ENCODE measurements at places on chromosomes 5 and 9. TPM values are rescaled to one million over a fixed set of nuclear protein-coding genes. Genes with fewer than 3 reads are reported as not detected.

- no peak for DNase-seq
Observed at GRCh38 chr5:64462391-64462790, 43.4 kb upstream of the RGS7BP start.

EEIG1 gene
- 5.0 TPM for total RNA-seq

CORO2A gene
- total RNA-seq = 0.55 TPM

- no peak for DNase-seq
Observed at GRCh38 chr9:135304886-135305285, 174.7 kb upstream of the PPP1R26 start.

DNA sequence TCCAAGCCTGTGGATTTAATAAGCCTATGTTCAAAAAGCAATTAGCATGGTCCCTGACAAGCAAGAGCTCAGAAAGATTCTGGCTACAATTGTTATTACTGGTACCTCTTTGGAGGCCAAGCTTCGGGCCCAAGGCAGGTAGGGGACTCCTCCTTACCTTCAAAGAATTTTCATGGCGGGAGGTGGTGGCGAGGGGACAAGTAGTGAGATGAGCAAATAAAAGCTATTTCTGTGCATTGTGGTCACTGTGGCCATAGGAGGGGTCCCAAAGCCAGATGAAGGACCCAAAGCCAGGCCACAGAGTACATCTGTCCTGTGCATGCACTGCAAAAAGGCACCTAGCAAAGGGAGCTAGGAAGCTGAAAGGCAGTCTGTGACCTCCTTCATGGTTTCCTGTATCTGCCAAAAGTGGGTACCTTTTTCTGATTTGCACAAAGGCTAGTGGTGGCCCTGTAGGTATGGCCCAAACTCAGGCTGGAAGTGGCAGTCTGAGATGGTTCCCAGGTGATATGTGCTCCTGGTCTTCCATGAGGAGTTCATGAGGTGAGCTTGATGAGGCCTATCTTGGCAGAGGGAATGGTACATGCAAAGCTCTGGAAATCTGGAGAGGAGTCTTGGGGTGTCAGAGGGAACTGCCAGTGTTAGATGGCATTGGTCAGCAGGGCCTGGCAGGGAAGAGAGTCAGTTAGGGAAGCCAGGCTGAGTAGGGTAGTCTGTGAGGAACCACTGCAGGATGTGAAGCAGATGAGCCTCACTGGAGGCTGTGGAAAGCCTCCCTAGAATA is 3.3 kb upstream of the CXXC5 start:
- DNase-seq = no peak

OMD gene
- 0.08 TPM for total RNA-seq

GRCh38 chr5:174399411-174399810 is 325.0 kb upstream of the MSX2 start:
- no peak for DNase-seq

GRCh38 chr5:74040065-74040551 is 414.1 kb downstream of the ARHGEF28 start:
- peak; percentile 99 for DNase-seq

- DNase-seq = no peak
Observed at GRCh38 chr9:126374366-126374781, 47.7 kb downstream of the MVB12B start.

GRCh38 chr5:148768806-148769415 is 57.5 kb upstream of the ADRB2 start:
- no peak for DNase-seq

- DNase-seq = peak; percentile 10
Observed at GRCh38 chr5:75235711-75236110, 967 bp downstream of the ANKRD31 start.

DNA sequence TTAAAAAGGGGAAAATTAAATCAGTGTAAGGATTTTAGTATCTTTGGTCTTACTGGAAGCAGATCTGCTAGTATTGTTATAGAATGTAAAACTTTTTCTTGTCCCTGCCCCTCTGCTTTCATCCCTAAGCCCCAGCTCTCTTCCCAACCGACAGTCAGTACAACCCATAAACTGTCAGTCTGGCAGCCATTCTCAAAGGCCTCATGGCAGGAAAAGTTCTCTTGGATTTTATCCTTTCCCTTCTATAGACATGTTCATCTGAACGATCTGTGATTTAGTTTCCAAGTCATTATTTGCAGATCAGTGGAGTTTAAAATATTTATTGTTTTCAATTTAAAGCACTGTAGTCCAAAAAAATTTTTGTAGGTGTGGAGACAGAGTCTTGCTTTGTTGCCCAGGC is 39.2 kb downstream of the ARRDC3 start:
- no peak for DNase-seq

DNA sequence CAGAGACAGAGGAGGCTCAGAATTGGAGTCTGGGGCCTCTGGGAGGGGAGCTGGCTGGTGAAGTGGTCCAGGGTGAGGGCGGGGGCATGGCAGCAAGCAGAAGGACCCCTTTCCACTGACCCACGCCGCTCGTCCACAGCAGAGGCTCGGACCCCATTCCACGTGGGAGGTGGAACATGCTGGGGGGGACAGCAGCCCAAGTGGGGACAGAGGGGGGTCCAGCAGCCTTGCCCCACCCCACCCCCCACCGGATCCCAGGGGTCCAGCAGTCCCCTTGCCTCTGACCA is 25.4 kb upstream of the NKD2 start:
- DNase-seq = no peak

GRCh38 chr9:17116400-17116837 is 18.4 kb upstream of the CNTLN start:
- DNase-seq = peak; percentile 57

LCNL1 gene
- total RNA-seq = not detected

GRCh38 chr5:83151821-83152220 is 74.5 kb downstream of the XRCC4 start:
- no peak for DNase-seq

PRELID2 gene
- total RNA-seq = not detected

PCDHAC2 gene
- not detected for total RNA-seq

SLC25A2 gene
- total RNA-seq = not detected

GRCh38 chr9:122332083-122332482 is 38.7 kb upstream of the PTGS1 start:
- DNase-seq = peak; percentile 48

DNA sequence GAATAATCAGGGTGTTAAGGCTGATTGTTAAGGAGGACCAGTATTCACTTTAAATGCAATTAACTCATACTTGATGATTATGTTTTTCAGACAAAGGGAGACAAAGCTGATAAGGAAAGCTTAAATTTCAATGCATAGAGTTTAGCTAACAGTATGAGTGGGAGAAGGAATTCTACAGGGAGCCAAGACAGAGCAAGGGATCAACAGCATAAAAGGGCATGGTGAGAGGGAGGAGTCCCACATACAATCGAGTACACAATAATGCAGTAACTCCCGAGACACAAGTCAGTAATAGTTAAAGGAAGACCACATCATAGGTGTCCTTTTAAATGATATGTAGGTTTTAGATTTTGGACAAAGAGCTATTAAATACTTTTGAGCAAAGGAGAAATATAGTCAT is 191.7 kb upstream of the PTPRD start:
- no peak for DNase-seq

GRCh38 chr5:35160486-35161116 is 69.7 kb downstream of the PRLR start:
- no peak for DNase-seq

PDLIM4 gene
- 66.3 TPM for total RNA-seq

DNA sequence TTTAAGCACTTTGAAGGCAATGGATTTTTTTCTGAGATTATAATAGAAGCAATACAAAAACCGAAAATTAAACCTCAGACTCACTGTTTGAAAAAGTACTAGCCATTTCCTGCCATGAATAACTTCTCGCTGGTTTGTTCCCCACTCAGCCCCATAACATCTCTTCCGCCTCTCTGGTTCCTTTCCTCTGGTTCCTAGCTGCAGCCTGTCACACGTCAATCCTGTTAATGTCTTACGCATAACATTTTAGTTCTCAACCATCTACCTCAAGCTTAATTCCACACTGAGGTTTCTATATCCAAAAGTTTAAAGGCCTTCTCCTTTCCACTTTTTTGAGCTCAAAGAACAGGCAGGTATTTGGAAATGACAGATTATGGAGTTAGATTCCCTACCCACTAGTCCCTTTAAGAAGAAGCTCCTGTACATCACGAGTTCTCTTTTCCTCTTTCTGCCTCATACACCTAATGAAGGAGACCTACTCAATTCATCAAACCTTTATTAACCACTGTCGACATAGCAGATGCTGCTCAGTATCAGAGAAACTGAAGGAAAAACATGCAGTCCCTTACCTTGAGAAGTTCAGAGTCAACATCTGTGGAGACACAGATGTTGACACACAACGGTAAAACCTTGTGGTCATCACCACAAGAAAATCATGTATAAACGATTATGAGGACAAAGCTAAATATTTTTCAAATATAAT is 243.0 kb upstream of the PTGER4 start:
- no peak for DNase-seq

ACTBL2 gene
- total RNA-seq = 0.05 TPM

GADD45G gene
- 23.5 TPM for total RNA-seq

- DNase-seq = no peak
Observed at GRCh38 chr9:133681658-133682306, 45.6 kb downstream of the DBH start.

- peak; percentile 50 for DNase-seq
Observed at GRCh38 chr5:117690612-117691011, 1116.0 kb upstream of the SEMA6A start.

GRCh38 chr9:16157216-16157615 is 604.4 kb downstream of the CCDC171 start:
- no peak for DNase-seq

- DNase-seq = peak; percentile 58
Observed at GRCh38 chr5:3564116-3564515, 31.5 kb upstream of the IRX1 start.

GRCh38 chr5:55638455-55638854 is 73.7 kb downstream of the SLC38A9 start:
- no peak for DNase-seq

GRCh38 chr5:136276087-136276486 is 83.1 kb upstream of the SMIM32 start:
- no peak for DNase-seq

- DNase-seq = no peak
Observed at GRCh38 chr5:173232499-173233346, 2.3 kb downstream of the NKX2-5 start.

DNA sequence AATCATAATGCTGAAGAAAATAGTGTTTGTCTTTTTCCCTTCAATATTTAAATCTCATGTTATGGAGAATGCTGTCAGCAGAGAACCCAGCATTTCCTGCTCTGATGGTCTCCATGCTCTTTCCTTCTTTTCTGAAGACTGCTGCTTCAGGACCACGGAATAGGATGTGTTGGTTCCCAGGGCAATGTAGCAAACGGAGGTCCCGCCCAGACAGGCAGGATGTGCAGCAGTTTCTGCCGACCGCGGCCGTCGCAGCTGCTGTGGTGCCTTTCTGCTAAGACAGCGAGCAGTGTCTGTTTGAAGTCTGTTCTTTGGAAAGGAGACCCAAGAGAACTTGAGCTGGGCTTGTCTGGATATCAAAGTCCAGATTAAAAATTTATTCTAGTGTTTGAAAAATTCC is 654.3 kb downstream of the CCDC171 start:
- DNase-seq = peak; percentile 89

DNA sequence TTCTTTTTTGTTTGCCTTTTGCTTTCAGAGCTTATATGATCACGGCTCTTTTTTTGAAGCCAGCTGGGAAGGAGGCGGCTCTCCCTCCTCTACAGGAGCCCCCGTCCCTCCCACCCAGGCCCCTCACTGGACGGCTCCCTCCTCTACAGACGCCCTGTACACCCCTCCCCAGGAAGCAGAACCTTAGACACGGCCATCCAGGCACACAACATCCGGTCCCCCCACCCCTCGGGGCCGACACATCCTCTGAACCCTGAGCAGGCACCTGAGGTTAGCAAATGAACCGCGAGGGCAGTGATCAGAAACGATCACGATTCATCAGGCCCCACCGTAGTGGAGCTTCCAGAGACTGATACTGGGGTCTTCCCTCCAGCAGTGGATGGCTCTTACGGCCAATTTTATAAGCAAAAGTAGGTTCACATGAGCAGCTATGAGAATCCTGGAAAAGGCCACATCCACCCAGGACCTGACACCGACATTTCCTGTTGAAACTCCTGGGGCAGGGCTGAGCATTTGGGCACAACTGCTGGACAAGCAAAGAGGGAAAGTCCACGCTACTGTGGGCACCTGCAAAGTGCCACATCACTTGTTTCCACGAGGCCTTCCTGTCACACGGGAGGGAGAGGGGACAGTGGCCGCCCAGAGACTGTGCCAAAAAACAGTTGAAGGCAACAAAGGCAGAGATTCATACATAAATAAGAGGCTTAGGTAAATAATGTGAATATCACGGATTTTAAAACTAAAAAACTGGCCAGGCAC is 78.9 kb downstream of the SEMA4D start:
- DNase-seq = no peak

DNA sequence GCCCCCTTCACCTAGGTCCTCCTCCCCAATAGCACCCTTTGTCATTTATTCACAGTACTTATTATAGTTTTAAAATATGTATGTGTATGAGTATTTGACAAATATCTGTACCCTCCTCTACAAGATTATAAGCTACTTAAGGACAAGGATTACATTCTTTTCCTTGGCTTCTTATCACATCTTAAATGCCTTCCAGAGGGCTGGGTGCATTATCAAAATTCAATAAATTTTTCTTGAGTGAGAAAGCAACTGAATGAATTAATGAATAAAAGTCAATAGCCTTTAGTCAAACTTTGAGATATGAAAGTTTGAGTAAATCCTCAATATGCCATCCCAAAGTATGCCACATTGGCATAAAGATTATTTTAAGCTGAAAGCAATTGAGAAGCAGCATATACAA is 621.7 kb downstream of the DNAH5 start:
- no peak for DNase-seq

DNA sequence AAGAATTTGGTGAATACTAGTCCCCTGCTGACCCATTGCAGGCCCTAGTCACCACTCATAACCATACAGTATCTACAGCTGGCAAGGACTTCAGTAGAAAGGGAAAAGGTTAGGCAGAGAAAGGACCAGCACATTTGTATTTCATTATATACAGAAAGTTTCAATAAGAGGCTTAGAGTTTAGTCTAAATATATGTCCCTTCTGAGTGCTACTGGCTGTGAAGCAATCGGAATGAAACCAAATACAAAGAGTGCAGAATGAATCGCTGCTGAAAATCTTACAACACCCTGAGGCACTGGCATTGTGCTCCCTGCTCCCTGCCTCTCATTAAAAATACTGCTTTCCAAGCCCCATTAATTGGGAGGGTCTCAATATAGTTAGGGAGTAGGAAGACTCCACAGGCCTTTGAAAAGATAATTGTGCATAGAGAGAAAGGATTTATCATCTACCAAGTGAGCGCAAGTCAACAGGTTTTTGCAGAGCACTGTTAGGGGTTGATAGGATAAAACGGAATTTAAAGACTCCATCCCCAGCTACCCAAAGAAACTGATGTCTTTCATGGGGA is 110.8 kb downstream of the SLC1A3 start:
- no peak for DNase-seq

GRCh38 chr5:23136958-23137357 is 283.8 kb upstream of the CDH12 start:
- no peak for DNase-seq

SPATA31C1 gene
- total RNA-seq = 0.10 TPM

Measured in SJCRH30 (cell line).